ENCODE measurements at places on chromosomes 2 and 18.
A peak's percentile ranks its signal among the peaks of the same experiment; 100 is the strongest.

GRCh38 chr2:156483741-156484173, 47.6 kb downstream of the GPD2 start:
- no peak for DNase-seq

- no peak for DNase-seq
These were observed 19.6 kb upstream of the DNAH7 start for GRCh38 chr2:196088203-196088602.

GRCh38 chr2:180542511-180542910, 437.9 kb upstream of the UBE2E3 start:
- no peak for DNase-seq

DNA sequence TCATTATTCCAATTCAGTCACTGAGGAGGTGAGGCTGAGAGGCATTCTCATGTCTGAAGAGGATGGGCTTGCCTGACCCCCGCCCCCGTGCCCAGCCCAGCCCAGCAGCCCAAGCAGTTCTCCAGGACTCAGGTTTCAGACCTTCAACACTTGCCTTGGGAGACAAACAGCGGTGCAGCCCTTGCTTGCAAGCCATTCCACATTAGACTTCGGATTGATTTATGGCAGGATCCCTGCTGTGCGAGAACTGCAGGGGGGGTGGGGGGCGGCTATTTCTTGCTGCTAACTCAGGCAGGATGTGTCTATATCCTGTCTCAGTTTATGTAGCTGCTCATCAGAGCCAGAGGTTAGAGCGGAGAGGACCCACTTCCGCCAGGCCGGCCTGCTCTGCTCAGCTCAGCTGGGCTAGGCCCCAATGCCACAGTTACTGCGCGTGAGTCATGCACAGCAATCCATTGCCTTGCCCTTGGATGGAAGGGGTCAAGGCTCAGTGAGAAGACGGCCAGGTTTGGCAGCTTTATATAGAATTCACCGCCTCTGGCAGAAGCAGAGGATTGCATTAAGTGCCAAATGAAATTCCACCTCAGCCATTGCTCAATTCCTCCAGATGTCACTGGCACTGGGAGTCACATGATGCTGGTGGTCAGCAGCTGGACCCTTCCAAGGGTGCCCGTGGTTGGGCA, 1.8 kb downstream of the GYPC start:
- DNase-seq: no peak

- peak; percentile 24 for DNase-seq
These were observed at the start of gene FN1 for GRCh38 chr2:215435870-215436704. TSS of gene FN1 (minus strand) at chr2:215436068. CDS start at chr2:215435802, 266 bp downstream.

- no peak for DNase-seq
These were observed 215.3 kb upstream of the SESTD1 start for GRCh38 chr2:179479947-179480346.

GRCh38 chr2:124666976-124667375, 641.9 kb downstream of the CNTNAP5 start:
- no peak for DNase-seq
